Right hindlimb (tissue), 1 donor: ENCODE measurements at places on chromosomes 12 and 14.
A peak's percentile ranks its signal among the peaks of the same experiment; 100 is the strongest.

DNA sequence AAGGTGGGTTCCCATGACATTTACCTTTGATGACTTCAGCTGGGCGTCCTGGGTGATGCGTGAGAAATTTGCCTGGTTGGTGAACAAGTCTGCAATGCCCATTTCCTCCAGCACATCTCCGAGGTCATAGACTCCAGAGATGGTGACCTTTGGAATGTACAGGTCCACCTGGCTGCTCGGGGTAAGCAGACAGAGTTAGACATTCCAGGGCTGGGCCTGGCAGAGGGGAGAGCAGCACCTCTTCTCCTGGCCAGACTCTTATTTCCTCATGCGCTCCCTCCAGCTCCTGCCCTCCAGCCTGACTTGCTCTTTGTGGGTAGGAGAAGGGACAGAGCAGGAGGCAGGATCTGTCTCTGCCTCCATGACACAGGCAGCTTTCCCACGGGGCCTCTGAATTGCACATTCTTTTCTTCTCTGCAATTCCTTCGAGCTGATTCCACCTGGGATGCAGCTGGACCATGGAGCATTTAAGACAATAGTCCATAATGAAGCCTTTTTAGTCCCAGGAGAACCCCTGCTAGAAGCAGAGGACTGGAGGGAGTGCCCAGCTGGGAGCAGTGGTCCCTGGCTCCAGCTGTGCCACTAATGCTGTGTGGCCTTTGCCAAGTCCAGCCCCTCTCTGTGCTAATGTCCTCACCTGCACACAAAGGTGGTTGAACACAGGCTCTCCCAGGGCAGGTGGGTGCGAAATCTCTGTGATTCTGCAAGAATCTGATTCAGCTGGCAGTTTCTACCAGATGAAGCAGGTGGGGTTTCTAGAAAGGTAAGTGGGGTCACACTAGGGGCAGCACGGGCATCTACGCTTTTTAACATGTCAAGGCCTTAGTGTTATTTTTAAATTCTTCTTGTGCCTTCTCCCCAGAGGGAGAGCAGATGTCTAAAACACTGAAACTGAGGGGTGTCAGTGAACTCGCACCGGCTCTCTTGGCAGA lies 13.2 kb upstream of the SERPINA10 start:
- no peak for DNase-seq

DNA sequence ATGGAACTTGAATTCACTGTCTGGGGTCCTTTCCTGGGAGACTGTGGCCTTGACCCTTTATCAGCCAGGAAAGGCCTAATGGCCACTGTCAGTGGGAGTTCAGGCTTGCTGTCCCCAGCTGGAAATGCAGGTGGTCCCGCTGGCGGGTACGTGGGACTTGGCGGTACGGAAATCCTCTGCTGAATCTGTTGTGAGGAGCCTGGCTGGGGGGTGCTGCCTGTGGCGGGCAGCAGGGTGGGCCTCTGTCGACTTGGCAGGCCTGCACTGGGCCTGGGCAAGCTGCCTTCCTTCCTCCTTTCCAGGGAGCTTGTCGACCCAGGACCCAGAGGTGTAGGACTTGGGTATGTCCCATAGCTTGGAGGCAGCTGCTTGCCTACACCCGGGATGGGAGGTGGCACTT lies 26.3 kb downstream of the ZFYVE21 start:
- no peak for DNase-seq

GRCh38 chr12:13146336-13146938 lies 43.0 kb upstream of the GSG1 start:
- no peak for DNase-seq

- DNase-seq: no peak
Observed at GRCh38 chr12:117472983-117473382, 111.6 kb upstream of the NOS1 start.

GRCh38 chr12:53069621-53070410 lies 9.4 kb downstream of the SPRYD3 start:
- DNase-seq: peak; percentile 84

DNA sequence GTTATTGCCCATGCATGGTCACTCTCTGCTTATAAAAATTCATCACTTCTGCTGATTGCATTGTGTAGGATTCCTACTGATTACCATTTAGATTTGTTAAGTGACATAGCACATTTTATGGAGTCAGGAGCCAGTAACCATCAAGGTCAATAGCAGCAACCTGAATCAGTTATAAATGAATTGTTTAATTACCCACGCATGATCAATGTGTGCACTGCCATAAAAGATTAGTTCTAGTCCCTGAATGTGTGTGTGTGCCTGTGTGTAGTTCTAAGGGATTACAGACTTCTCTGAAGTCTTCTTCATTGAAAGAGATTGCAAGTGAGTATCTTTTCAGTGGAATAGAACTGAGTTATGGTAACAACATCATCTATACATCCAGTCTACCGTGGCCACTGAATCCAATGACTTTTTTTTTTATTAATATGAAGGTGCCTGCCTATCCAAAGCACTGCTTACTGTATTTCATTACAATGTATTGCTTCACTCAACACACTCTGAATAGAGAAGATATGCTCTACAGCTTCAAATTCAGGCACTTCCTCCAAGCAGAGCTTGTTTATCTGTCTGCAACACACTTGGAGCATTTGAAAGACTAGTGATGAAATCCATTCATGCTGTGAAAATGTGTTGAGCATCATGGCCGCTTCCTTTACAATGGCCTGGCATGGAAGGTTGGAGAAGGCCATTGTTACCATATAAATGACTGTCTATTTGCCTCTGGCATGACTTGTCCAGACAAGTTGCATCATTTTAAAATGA lies 381.7 kb downstream of the DIO2 start:
- no peak for DNase-seq

DNA sequence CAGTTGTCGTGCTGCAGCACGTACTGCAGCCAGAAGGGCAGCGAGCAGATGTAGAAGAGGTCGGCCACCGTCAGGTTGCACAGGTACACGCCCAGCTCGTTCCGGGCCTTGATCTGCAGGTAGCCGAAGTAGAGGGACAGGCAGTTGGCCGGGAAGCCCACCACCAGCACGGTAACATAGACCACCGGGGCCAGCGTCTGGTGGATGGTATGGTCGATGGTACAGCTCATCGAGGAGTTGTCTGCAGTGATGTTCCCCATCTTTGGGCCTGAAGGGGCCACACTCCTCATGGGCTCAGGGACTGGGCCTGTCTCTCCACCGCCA lies 9.8 kb downstream of the GPR68 start:
- DNase-seq: no peak

GRCh38 chr12:116026346-116026745 lies 251.1 kb downstream of the MED13L start:
- no peak for DNase-seq

GRCh38 chr14:38197784-38198335 lies 9.8 kb upstream of the SSTR1 start:
- DNase-seq: no peak

DNA sequence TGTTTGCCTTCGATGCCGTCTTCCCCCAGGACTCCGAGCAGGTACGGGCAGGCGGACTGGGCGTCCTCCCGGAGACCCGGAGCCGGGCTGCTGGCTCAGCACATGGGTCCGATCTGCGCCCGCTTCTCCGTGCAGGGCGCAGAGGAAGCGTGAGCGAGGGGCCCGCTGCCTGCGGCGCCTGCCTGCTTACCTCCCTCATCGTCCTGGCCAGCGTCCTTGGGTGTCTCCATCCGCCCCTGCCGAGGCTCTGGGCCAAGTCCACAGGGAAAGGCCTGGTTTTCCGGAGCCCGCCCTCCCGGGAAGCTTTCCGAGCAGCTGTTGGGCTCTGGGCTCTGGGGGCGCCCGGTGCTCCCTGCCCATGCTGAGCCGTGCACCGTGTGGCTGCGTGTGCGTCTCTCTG lies 33.5 kb downstream of the KIF26A start:
- no peak for DNase-seq

GRCh38 chr14:65606460-65606859 lies 193.9 kb downstream of the FUT8 start:
- DNase-seq: no peak

DNA sequence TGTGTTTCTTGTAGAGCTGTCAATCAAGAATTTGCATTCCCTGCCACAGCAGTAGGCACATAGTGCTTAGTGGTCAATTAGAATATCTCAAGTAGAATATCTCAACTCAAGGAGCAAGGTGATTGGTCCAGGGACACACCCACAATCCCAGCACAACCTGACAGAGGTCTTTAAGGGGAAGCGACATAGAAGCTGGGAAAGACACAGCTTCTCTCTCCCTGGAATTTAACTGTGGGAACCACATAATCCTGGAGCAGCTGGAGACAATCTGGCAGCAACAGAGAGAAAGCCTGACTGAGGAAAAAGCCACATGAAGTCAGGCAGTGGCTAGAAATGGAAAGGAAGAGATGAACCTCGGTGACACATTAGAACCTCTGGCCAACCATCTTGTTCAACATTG lies 85.7 kb upstream of the LMO3 start:
- no peak for DNase-seq

DNA sequence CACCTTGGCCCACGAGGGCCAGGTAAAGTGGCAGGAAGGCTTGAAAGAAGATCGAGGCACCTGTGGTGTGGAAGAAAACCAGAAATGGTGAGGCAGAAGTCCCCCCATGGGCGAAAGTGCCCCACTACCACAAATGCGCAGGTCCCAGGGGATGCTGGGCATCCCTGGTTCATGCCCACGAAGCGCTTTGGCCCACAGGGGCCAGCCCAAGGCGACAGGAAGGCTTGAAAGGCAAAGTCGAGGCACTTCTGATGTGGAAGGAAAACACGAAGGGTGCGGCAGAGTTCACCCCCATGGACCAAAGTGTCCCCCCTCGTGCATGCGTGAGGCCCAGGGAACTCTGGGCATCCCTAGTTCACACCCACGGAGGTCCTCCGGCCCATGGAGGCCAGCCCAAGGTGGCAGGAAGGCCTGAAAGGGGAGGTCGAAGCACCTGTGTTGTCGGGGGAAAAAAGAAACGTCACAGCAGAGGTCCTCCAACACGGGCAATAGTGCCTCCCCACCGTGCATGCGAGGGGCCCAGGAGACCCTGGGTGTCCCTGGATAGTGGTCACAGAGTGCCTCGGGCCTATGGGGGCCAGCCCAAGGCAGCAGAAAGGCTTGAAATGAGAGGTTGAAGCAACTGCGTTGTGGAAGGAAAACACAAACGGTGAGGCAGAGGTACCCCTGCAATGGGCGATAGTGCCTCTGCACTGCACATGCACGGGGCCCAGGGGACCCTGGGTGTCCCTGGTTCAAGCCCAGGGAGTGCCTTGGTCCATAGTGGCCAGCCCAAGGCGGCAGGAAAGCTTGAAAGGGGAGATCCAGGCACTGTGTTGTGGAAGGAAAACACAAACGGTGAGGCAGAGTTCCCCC lies 373.9 kb downstream of the ALG10 start:
- DNase-seq: peak; percentile 4

GRCh38 chr12:133225527-133225926 lies 10.2 kb downstream of the ANHX start:
- DNase-seq: no peak

- no peak for DNase-seq
Observed at GRCh38 chr12:66633676-66634075, 45.2 kb downstream of the GRIP1 start.

GRCh38 chr12:93279565-93280412 lies 97.9 kb upstream of the NUDT4 start:
- DNase-seq: no peak

DNA sequence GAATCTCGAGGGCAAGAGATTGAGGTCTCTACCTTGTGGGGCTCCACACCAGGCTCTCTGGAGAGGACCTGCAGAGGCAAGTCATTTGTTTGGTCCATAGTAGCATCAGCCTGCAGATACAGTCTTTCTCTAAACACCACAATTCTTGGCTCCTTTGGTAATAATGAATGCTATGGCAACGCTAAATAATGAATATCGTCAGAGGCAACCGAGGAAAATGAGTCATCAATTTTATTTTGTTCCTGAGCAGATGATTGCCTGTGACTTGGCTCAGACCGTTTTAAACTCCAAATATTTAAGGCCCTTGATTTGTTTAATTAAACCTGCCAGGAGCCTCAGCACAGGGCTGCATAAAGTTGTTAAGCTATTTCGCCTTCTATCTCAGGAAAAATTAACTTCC lies 924.1 kb upstream of the TMEM132C start:
- no peak for DNase-seq

- no peak for DNase-seq
Observed at GRCh38 chr12:21483531-21483930, 17.9 kb downstream of the RECQL start.

- DNase-seq: no peak
Observed at GRCh38 chr12:106801830-106802533, 27.5 kb downstream of the RIC8B start.

DNA sequence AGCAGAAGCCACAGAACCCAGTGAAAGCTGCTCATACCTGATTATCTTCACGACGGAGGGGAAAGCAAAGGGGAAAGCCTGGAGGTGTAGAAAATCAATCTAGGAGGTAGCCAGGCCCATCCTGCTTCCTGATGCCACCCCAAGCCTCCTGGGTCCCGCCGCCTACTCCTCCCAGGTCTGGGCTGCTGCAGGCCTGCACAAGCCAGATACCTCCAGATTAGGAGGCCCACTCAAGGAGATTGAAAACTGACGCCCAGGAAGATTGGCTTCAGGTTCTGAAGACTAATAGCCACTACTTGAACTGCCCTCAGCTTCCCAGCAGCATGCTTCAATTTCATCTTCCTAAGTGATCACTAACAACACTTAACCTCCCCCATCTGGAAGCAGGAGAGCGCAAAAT lies 87.1 kb downstream of the GCH1 start:
- no peak for DNase-seq

DNA sequence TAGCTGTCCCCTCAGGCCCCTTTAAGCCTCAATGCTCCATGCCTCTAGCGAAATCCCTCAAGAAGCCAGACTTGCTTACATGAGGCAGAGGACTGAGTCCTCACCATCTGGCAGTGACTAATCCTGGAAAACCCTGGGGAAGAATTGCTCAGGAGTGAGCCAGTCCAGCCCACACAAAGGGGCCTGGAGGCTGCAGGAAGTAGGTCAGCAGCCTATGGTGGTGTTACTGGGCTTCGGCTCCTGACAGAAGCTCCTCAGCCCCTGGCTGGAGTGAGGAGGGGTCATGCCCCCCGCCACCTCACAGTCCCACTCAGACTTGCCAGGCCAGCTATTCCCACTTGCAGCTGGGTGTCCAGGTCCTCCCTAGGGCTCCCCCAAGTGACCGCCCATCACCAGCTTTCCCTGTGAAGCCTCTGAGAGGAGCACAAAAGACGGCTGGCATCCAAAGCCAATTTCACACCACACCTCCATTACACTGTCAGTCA lies 250.5 kb downstream of the DPF3 start:
- no peak for DNase-seq

- no peak for DNase-seq
Observed at GRCh38 chr12:6222078-6222654, 22.0 kb downstream of the CD9 start.

DNA sequence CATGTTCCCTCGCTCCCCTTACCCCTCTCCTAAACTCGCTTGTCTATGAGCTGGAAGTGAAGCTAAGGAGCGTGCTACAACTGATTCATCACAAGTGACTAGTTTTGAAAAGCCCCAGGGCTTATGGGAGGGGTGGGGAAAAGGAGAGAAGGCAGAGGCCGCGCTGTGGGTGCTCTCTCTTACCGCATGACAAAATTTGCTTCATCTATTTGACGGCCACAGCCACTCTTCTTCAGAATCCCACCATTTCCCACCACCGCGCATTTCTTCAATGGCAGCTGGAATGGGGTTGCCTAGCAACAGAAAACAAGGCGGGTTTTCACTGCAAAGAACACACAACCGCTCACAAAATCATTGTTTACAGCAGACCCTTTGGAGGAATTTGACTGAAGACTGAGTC lies 79.4 kb downstream of the ST8SIA1 start:
- peak; percentile 53 for DNase-seq

GRCh38 chr14:75825147-75825592 lies 156.6 kb downstream of the TGFB3 start:
- peak; percentile 69 for DNase-seq

- DNase-seq: no peak
Observed at GRCh38 chr12:40011775-40012129, 94.1 kb downstream of the SLC2A13 start.
